ENCODE measurements at places on chromosomes 7 and 10.

- DNase-seq: no peak
Measured at GRCh38 chr10:92122941-92123450, 167.9 kb downstream of the CPEB3 start.

- no peak for DNase-seq
Measured at GRCh38 chr7:15801551-15801950, 115.1 kb upstream of the MEOX2 start.

DNA sequence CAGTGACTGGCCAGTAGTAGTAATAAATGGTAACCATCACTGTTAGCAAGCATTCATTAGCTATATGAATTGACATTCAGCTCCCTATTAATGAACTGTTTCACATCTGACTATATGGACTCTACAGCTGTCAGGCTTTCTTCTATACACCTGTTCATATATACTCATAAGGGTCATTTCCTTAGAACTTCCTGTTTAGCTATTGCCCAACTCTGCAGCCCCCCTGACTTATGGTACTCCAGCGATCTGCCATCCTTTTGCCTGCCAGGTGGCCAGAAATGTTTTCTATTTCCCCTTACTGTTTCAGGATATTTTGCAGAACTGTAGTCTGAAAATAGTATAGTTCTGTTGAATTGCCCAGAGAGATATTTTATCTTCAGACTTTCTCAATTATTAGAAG, 56.6 kb downstream of the TASOR2 start:
- no peak for DNase-seq

DNA sequence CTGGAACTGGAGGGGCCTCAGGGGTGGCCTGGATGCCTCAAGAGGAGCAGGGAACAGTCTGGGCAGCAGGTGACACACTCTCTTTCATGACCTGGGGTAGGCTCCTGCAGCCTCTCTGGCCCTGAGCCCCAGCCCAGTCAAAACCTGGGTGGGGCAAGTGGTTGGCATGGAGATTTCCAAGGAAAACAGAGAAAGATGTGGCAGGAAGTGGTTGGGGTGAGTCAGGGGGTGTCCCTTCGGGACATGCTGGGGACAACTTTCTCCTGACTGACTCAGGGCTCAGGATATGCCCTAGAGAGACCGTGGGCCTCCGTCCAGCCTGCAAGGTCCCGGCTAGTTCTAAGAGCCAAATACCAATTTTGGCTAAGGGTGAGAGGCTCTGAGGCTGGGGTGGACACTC, 2.9 kb downstream of the AQP1 start:
- DNase-seq: no peak

- DNase-seq: no peak
Measured at GRCh38 chr10:97111615-97112014, 74.1 kb downstream of the SLIT1 start.

GRCh38 chr7:69365651-69366192, 232.6 kb upstream of the AUTS2 start:
- DNase-seq: no peak

DNA sequence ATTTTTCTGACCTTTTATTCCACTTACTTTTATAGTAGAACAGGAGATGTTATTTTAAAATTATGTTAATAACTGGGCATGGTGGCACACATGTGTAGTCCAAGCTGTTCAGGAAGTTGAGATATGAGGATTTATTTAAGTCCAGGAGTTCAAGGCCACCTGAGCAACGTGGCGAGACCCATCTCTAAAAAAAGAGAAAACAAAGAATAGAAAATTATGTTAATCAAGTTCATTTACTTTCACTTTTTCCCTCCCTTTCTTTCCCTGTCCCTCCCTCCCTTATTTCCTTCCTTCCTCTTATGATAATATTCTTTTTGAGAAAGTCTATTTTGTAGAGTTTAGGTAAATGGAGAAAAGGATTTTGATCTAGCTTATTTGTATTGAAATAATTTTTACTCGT, 48.9 kb upstream of the HELLS start:
- DNase-seq: no peak
